ENCODE measurements at places on chromosomes 2 and 18.

DNA sequence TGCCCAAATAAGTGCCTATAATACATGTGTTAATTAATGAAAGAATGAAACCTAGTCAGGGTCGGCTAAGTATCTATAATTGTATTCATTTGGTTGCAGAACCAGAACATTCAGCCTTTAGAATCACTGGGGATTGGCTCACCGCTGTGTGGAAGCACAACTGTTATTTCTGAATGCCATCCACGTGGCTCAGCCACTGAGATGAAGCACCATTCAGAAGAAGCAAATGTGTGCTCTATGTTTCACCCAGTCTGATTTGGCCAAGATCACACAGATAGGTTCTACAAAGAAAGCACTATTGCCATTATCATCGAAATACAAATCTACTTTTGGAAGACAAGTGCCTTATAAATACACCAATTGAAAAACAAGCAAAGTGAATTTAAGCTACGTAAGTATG is 30.6 kb upstream of the SPOPL start:
- no peak for DNase-seq

- DNase-seq = no peak
Observed at GRCh38 chr2:96140941-96141623, 2.8 kb upstream of the ASTL start.

DNA sequence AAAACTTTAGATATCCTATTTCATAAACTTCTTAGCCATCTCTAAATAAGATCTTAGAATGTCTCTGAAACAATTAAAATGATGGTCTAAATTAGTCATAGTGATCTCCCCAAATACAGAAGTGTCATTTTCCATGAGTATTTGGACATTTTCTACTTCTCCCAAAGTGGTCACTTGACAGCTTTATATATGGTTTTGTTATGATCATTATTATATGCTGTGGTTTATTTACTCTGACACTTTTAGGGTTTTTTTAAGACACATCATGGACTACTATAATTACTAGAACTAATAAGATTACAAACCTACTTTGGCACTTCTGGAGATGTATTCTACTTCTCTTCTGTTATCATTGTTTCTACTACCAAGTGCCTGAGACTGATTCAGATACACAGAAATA is 47.1 kb downstream of the SLC25A12 start:
- DNase-seq = no peak

DNA sequence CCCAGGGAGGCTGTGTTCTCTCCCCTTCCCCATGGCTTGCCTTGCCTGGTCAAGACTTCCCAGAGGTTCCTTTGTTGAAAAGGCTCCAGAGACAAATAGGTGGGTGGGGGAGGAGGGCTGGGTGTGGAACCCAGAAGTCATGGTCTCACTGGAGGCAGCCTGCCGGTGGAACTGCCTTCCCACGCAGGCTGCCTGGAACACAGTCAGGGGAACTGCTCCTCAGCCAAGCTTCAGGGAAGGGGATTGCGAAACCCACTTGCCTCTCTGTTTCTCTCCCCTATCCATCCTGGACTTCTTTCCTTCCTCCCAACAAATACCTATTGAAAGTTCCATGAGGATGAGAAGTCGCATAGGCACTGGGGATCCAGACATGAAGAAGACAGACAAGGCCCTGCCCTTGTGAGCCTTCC is 31.6 kb downstream of the MARCO start:
- peak; percentile 3 for DNase-seq

- peak; percentile 10 for DNase-seq
Observed at GRCh38 chr2:168119515-168120141, 127.8 kb downstream of the STK39 start.

GRCh38 chr2:98607104-98607503 is 1.2 kb downstream of the COA5 start:
- no peak for DNase-seq

DNA sequence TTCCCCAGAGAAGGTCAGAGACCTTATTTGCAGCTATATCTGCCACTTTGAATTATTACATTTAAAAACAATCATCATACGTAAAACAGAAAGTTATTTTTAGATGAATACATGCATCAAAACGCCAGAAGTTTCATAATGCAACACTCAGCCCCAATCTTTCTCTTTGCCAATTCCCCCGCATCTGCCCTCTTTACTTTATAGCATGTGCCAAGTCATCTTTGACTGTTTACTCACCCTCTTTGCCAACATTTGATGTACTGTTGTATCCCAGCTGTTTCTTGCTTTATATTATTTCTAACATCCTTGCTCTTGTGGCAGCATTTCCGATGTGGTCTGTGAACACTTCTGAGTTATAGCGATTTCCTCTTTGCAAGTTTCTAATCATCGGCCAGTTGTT is 86.2 kb downstream of the CRIM1 start:
- peak; percentile 76 for DNase-seq

- DNase-seq = no peak
Observed at GRCh38 chr2:129711816-129712675, 267.4 kb upstream of the RAB6C start.
